ENCODE measurements at places on chromosomes 7 and 10.

GRCh38 chr7:140625908-140626868 is 14.4 kb downstream of the DENND2A start:
- DNase-seq = no peak

GRCh38 chr10:8919280-8919679 is 864.8 kb downstream of the GATA3 start:
- no peak for DNase-seq

DNA sequence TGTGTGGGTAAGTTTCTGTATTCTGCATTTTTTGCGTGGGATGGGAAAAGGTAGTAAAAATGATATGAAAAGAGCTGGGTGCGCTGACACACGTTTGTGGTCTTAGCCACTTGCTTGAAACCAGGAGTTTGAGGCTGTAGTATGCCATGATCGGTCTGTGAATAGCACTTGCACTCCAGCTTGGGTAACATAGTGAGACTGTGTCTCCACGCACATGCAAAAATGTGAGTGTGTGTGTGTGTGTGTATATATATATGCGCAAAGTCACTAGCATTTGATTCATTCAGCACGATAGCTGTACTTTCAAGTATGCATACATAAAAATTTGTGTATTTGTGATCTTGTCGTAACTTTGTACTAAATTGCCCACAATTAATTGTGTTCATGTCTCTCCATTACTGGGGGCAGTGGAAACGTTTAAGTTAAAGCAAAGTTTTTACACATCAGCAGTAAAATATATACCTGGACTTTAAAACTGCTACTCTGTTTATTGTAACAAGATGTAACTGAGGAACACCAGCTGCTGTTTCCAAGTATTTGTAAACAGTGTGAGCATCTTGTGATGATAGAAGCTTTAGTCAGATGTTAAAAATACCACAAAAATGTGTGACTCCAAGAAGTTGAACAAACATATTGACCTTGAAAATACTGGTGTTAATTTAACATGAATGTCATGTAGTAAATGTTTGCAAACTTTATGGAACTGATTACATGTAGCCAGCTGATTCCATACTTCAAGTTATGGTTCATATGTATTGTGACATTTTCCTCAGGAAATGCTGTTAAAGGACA is 1.6 kb downstream of the ZRANB1 start:
- no peak for DNase-seq

- no peak for DNase-seq
These were observed 45.3 kb downstream of the ZNRF2 start for GRCh38 chr7:30329716-30330115.

DNA sequence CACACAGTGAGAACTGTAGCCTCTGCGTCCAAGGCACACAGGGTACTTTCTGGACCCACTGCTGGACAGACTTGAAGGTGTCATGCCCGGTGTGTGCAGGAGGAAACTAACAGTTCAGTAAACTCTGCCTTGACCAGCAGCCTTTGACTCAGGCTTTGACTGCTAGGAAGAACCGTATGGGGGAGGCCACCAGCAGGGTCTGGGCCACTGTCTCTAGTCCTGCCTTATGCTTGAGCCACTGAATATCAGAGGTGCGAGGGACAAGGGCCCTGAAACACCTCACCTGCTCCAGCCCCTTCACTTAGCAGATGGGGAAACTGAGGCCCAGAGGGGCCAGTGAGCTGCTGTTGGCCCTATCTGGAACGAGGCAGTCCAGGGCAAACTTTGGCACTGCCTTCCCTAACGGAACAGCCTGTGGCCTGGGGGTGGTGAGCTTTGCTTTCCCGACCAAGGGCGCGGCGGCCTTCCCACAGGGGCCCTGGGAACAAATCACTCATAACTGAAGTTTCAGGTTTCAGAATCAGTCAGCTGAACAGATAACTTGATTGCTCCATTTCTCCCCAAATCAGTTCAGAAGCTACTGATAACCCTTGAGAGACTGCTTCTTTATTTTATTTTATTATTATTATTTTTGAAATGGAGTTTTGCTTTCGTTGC is 130.0 kb downstream of the FAM53B start:
- peak; percentile 89 for DNase-seq

DNA sequence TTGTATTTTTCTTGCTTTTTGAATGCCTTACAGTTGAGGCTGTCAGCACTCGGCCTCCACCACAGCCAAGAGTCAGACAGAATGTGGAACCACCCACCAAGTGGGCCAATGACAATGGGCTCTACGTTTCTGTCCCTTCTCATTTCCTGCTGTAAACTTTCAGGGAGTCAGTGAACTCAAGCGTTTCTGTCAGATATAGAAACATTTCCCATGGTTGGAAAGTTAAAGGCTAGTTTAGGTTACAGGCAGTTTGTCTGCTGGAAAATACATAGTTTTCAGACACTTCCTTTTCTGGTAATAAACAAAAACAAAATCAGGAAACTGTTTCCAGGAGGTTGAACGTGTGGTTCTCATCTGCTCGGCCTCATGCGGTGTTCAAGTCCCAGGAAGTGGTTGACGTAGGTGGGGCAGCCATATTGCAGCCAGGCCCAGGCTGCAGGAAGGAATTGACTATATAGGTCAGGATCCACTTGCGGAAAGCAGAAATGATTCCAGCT is 245.1 kb downstream of the CAMK1D start:
- peak; percentile 49 for DNase-seq

DNA sequence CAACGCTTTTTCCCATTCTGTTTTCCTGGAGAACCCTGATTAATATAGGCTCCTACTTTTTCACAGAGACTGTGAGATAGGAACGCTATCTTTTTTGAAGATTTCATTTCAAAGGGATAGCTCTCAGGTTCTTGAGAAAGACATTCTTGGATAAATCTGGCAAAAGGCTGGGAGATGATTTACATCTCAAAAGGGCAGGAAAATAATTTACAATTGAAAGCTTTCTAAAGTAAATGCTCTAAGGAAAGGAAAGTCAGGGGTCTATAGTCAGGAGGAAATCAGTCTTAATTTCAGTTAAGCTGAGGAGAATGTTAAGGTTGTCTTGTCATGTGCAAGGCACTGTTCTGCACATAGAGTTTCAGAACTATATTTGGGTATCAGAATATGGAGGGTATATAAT is 278.8 kb downstream of the KIF20B start:
- no peak for DNase-seq

DNA sequence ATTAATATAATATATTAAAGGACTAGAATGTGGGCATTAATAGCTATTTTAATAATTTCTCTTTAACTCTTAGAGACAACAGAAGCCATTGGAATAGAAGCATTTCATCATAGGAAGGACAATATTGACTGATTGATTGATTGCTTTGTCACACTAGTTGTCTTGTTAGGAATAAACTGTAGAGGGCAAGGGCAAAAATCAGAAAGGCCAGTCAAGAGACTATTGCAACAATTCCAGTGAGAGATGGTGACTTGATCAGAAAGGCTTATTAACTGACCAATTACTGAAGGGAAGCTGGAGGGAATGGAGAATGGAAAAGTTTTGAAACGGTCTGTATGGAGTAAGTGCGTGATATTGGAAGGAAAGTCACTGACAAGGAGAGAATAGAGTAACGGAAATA is 87.3 kb downstream of the RUNDC3B start:
- DNase-seq = no peak

GRCh38 chr7:822692-823276 is 9.5 kb upstream of the SUN1 start:
- no peak for DNase-seq

DNA sequence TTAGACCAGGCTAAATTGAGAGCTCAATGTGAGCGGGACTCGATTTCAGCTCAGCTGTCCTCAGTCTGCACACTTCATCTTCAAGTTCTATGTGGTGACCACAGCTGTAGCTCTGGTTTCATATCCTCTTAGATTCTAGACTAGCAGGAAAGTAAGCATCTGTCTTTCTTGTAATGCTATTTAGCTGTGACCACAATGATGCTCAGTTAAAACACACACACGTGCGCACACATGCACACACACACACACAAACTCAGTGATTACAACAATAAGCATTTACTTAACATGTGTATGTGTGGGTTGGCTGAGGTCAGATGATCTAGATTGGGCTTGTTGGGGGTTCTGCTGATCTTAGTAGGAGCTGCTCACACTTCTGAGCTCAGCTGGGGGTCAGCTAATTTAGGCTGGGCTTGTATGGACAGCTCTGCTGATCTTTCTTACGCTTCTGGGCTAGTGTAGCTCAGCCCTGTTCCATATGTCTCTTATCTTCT is 82.5 kb downstream of the ZNF365 start:
- DNase-seq = no peak

- peak; percentile 76 for DNase-seq
These were observed 29.1 kb upstream of the CALD1 start for GRCh38 chr7:134750083-134751062.

DNA sequence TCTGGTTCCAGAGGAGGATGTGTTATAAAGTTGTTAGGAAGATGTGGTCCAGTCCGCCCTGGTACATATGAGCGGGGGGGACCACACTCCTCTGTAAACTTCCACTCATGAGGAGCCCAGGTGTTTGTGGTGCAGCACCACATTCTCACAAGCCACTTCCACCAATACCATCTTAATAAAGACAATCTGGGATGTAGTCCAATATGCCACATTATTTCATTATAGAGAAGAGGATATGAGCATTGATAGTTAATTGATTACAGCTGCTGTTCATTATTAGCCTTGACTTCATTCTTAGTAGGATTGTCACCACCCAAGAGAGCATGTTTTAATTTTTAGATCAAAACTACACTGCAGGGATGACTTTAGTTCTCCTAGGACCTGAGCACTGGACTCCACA is 40.5 kb downstream of the ERCC6 start:
- DNase-seq = no peak

DNA sequence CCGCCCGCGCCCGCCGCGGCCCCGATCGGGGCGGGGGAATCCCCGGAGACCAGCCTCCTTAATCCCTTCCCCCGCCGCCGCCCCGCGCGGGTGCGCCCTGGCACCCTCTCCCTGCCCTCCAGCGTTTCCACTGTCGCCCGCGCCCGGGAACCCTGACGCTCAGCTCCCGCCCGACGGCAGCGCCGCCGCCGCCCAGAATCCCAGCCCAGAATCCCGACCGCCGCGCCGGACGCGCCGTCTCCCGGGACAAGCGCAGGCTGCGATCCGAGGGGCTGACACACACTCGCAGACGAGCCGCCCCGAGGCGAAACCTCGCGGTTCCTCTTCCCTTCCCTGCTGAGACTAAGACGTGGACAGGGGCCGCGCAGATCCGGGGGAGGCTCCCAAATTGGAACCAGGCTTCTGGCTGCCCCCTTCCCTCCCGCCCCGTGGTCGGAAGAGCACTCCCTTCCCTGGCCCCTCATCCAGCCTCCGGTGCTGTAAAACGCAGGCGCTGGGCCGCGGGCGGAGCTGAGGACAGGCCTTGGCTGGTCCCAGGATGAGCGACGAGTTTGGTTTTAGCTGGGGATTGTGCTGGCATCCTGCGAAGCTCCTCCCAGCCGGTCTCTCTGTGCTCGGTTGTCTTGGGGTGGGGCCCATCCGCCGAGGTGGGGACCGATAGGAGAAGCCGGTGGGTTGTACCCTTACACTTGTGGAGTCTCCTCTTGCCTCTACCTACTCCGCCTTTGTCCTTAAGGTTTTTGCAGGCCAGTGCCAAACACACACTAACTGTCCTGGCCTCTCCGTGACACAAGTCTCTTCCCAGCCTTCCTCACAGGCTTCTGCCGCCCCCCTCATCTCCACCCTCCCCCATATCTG is 1.1 kb downstream of the MARVELD1 start:
- peak; percentile 35 for DNase-seq

GRCh38 chr7:106114716-106115383 is 2.7 kb upstream of the SYPL1 start:
- no peak for DNase-seq

DNA sequence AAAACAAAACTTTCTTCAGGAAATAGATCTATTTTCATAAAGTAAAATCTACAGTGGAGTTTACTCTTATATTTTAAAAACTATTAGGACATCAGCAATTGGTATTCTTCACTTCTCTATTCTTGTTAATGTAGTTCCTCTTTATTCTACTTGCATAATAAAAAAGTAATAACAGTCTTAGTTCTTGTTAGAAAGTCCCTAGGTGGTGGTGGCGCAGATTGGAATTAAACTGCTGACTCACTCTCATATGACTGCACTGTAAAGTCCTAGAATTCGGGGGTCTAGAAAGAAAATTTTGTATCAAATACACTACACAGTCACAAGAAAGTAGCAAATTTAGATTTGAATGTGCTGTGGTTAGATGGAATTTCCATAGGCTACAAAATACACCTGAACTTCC is 44.6 kb upstream of the TES start:
- DNase-seq = no peak

- DNase-seq = no peak
These were observed 7.1 kb downstream of the HECW1 start for GRCh38 chr7:43119371-43120075.

GRCh38 chr10:70513848-70514309 is 35.3 kb downstream of the PALD1 start:
- DNase-seq = peak; percentile 27

- DNase-seq = no peak
These were observed 968.7 kb downstream of the GATA3 start for GRCh38 chr10:9023206-9023605.

- DNase-seq = peak; percentile 61
These were observed 1.6 kb upstream of the ARHGAP12 start for GRCh38 chr10:31930023-31930751.

GRCh38 chr10:7519351-7519750 is 108.5 kb upstream of the SFMBT2 start:
- no peak for DNase-seq

- DNase-seq = no peak
These were observed 349.8 kb downstream of the PTPRN2 start for GRCh38 chr7:158237672-158238335.

GRCh38 chr7:151770232-151770631 is 106.7 kb downstream of the PRKAG2 start:
- no peak for DNase-seq
